NCI-H510A treated with DMSO at 0.1 percent for 48 hours (cell line): ENCODE measurements at places on chromosomes 5 and 9.

DNA sequence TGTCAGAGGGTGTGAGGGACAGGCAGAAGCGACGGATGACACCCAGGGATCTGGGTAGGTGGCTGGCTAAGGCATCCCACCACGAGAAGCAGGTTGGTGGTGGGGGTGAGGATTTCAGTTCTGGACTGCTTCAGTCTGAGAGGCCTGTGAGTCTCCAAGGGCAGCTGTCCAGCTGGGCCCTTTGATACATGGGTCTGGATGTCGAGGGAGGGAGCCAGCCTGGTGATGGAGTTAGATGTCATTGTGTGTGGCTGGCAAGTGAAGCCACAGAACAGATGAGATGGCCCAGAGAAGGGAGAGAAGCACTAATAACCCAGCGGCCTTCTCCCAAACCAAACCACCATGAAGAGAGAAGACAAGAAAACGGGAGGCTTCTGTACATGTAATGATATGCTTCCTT, 11.1 kb downstream of the MED27 start:
- DNase-seq, result no peak

DNA sequence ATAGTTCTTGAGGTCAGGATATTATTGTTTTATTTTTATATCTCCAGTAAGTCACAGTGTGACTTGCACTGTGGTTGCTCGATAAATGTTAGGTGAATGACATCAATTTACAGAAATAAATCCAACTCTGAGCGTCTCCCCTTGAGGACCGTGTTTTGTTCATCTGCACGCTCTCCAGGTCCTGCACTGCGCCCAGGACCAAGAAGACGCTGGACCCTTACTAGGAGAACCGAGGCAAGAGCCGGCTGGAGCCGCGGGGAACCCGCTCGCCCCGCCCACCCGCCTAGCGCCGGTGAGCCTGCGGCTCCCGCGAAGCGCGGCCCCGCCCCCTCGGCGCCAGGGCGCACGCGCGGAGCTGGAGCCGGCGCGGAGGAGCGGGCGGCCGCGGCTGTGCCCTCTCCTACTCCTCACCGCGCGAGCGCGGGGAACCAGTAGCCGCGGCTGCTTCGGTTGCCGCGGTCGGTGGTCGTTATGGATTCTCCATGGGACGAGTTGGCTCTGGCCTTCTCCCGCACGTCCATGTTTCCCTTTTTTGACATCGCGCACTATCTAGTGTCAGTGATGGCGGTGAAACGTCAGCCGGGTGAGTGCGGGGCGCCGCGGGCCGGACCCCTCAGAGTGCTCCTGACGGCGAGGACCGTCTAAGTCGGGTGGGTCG, at the start of gene TMEM38B:
Gene TMEM38B, plus strand, starts transcription at position 352 of the 658 bp plus-strand sequence. Its CDS starts 120 bp downstream, at position 472.
- DNase-seq, result peak; percentile 79

DNA sequence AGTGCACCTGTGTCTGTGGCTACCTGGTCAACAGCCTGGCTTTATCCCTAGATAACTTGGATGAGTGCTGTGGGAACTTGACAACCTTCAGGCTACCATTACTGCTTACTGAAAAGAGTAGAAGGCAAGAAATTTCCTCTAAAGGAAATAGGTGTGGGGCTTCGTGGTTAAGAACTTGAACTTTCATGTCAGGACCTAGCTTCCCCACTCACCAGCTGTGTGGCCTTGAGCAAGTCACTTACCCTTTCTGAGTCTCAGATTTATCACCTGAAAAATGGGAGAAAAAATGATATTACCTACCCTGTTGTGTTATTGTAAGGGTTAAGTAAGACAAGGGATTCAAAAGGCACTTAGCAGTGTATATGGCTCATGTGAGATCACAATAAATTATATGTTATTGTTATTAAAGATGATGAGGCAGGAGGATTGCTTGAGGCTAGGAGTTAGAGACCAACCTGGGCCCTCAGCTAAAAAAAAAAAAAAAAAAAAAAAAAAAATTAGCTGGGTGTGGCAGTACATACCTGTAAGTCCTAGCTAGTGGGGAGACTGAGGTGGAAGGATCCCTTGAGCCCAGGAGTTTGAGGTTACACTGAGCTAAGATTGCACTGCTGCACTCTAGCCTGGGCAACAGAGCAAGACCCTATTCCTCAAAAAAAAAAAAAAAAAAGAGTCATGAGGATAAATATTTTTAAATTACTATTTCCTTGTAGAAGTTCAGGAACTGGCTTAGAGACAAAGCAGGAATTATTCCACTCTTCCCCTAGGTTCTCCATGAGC, 97.0 kb upstream of the SPRY4 start:
- no peak for DNase-seq

- no peak for DNase-seq
Observed at GRCh38 chr9:36074870-36075532, 38.3 kb downstream of the RECK start.

GRCh38 chr9:34689512-34689911, 1.6 kb downstream of the CCL19 start:
- no peak for DNase-seq

DNA sequence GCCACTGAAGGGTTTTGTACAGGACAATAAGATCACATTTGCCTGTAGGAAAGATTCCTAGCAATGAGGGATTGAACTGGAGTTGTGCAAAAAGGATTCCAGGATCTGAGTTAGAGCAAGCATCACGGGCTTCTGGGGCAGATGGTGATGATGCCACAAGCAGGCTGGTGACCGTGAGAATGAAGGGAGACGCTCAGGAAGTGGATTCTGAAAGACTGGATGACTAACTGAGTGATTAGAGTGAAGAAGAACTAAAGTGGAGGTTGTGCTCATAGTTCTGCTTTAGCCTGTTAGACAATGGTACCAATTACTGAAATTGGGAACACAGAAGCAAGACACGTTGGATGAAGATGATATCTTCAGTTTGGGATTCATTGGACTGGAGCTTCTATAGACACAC, 168.2 kb downstream of the CD180 start:
- no peak for DNase-seq

DNA sequence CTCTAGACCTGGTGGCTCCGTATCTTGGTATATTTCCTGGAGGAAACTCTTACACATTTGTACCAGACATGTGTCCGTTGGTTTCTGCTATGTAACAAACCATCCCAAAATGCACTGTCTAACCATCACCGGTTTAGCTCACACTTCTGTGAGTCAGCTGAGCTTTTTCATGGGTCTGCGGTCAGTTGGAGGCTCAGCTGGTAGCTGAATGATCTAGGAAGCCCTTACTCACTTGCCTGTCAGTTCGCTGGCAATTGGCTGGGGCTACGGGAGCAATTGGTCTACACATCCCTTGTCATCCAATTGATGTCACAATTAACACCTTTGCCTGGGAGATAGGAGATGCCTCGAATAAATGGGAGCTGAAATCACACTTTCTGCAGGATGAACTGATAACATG, 11.6 kb upstream of the WHRN start:
- no peak for DNase-seq

DNA sequence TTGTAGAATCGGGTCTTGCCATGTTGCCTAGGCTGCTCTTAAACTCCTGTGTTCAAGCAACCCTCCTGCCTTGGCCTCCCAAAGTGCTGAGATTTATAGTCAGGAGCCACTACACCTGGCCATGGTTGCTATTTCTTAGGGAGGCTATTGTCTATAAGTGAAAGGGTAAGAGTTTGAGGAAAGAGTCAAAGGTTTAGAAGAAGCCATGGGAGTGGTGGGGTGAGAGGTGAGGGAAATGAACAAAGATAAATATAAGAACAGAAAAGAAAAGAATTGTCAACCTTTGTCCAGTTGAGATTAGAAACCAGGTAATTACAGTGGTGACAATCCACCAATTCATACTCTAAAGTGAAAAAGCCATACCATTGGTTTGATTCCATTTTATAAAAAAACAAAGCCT, 32.6 kb upstream of the RANBP6 start:
- DNase-seq, result no peak

- no peak for DNase-seq
Observed at GRCh38 chr5:23675456-23675855, 168.0 kb downstream of the PRDM9 start.

DNA sequence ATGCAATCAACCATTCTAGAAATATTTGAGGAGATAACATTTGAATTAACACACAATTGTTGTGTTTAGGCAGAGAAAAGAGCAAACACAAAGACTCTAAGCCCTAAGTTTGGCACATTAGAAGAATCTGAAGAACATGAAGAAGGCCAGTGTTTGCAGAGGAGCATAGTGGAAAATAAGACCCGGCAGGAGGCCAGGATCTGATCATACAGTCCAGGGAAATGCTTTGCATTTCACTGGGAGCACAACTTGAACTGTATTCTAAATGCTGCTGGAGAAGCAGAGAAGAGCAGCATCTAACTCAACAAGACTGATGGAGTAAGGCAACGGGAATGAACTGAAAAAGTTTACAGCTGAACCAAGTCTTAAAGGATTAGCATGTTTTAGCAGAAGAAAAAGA, 463.4 kb downstream of the ZNF608 start:
- DNase-seq, result no peak
